Trophoblast cell (in vitro differentiated cells and primary cell): ENCODE measurements at places on chromosomes 16 and 17.
A peak's percentile ranks its signal among the peaks of the same experiment; 100 is the strongest.

DNA sequence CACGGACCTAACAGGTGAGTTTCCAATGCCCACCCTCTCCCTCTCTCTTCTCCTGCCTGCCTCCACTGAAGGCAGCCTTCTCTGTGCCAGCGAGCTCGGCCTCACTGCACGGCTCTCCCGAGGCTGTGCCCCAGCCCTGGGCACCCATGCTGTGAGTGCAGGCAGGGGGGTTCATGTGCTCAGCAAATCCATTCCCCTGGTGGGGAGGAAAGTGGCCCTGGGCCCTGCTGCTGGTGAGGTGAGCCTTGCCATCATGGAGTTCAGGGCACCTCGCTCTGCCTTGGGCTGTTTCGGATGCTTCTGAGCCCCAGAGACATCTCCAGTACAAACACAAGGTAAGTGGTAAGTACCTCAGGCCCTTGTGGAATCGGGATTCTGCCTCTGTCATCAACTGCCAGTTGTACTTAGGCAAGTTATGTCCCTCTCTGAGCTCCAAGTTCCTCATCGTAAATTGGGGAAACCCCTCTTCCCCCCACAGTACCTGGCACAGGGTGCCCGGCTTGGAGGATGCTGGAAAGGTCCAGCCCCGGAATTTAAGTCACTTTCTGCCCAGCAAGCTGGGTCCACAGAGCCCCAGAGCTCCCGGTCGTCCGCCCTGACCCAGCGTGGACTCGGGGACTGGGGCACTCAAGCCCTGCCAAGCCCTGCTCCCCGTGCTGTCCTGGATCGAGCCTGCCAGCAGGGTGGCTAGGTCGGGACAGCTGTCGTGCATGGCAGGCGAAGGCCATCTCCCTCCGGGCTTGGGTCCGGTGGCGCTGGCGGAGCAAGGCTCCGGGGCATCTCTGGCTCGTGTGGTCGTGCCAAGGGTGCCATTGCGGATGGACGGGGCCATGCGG lies 684 bp upstream of the NUDT16L1 start:
- peak overlapping the region; percentile 70 for H3K4me3 ChIP-seq
- no peaks in the 10 kb centered on the region for H3K27me3 ChIP-seq
- no peak overlapping the region for H3K27ac ChIP-seq
- H3K4me1 ChIP-seq: peaks cover 12% of the 10 kb centered on the region
- DNase-seq: peak; percentile 21

DNA sequence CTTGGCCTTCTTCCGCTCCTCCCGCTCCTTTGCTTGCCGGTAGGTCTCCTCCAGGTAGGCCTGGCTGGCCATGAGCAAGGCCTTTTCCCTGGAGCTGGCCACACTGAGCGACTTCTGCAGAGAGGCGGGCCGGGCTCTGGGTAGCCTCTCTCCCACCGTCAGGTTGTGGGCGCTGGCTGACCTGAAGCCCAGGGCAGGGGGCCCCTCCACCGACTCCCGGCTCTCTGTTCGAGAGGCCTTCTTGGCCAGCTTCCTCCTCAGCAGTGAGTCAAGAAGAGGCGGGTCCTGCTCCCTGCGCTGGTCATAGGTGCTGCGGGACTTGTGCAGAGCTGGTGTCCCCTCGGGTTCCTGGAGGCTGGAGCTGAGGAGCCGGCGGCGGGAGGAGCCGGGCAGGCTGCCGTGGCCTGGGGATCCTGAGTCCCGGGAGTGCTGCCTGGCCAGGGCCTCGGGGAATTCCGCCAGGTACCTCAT lies 12.8 kb downstream of the GPR179 start:
- H3K27ac ChIP-seq: no peak overlapping the region
- no peak overlapping the region for H3K4me3 ChIP-seq
- no peak for DNase-seq
- no peaks in the 10 kb centered on the region for H3K4me1 ChIP-seq

DNA sequence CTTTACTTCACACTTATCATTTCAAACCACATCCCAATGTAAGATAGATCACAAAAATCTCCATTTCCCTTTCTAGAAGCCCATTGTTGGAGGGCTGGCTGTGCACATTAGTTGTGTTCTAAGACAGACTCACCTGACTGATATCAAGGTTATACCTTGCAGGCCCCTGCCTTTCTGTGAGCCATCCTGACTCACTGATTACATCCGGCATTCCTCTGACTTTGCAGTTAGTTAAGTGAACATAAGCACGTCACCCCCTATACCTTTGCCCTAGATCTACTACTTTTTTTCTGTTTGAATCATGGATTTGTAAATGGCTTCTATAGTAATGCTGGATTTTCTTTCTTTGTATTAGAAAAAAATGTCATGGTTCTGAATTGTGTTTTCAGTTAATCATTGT lies 78.3 kb downstream of the TANGO6 start:
- H3K4me3 ChIP-seq: no peak overlapping the region
- peak; percentile 91 for DNase-seq
- H3K4me1 ChIP-seq: no peaks in the 10 kb centered on the region
- no peaks in the 10 kb centered on the region for H3K36me3 ChIP-seq

- H3K4me3 ChIP-seq: peak overlapping the region; percentile 1
- DNase-seq: no peak
- no peak overlapping the region for H3K27ac ChIP-seq
- H3K36me3 ChIP-seq: no peaks in the 10 kb centered on the region
- no peaks in the 10 kb centered on the region for H3K27me3 ChIP-seq
Measured at GRCh38 chr16:89005201-89006035, 28.4 kb upstream of the CBFA2T3 start.

GRCh38 chr17:13158494-13159240 lies 140.8 kb upstream of the ELAC2 start:
- DNase-seq: peak; percentile 81
- H3K27ac ChIP-seq: no peak overlapping the region
- H3K36me3 ChIP-seq: no peaks in the 10 kb centered on the region
- no peaks in the 10 kb centered on the region for H3K27me3 ChIP-seq
- H3K4me3 ChIP-seq: no peak overlapping the region
